Type B pancreatic cell (in vitro differentiated cells): ENCODE measurements at places on chromosomes 7 and 10.
A peak's percentile ranks its signal among the peaks of the same experiment; 100 is the strongest.

DNA sequence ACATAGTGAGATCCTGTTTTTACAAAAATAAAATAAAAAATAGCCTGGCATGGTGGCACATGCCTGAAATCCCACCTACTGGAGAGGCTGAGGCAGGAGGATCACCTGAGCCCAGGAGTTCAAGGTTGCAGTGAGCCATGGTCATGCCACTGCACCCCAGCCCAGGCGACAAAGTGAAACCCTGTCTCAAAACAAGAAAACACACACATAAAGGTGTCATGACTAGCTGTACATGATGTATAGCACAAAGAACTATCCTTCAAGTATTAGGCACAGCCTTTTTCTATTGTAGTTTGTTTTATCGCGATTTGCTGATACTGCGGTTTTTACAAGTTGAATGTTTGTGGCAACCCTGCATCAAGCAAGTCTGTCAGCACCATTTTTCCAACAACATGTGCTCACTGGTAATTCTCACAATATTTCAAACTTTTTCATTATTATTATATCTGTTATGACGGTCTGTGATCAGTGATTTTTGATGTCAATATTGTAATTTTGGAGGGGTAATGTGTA lies 11.5 kb upstream of the SNX13 start:
- no peak for DNase-seq
- H3K4me3 ChIP-seq = no peak overlapping the region
- no peaks in the 10 kb centered on the region for H3K4me1 ChIP-seq
- no peaks in the 10 kb centered on the region for H3K27me3 ChIP-seq
- no peaks in the 10 kb centered on the region for H3K36me3 ChIP-seq

GRCh38 chr7:129498021-129498420 lies 4.3 kb upstream of the SMKR1 start:
- H3K27me3 ChIP-seq = peaks cover 21% of the 10 kb centered on the region
- no peak overlapping the region for H3K27ac ChIP-seq
- no peak overlapping the region for H3K4me3 ChIP-seq
- H3K4me1 ChIP-seq = peaks cover 5% of the 10 kb centered on the region

DNA sequence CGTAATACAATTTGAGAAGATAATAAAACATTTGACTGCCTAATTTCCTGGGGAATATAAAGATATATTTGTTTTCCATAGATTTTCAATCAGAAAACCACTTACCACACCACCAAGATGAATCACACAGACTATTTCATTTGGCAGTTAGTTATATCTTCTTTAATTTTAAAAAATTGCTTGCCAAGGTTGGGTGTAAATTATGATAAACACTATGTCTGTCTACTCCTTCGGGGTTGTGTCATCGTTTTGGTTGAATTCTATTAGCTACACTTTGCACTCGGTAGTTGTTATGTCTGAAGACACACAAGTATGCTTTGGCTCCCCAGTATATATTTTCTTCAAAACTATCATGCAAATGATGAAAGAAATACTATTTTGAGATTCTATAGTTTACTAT lies 594.8 kb upstream of the SEMA3D start:
- no peak overlapping the region for H3K27ac ChIP-seq
- H3K4me1 ChIP-seq = no peaks in the 10 kb centered on the region
- no peaks in the 10 kb centered on the region for H3K27me3 ChIP-seq
- no peaks in the 10 kb centered on the region for H3K36me3 ChIP-seq
- DNase-seq = no peak
- no peak overlapping the region for H3K4me3 ChIP-seq

GRCh38 chr10:44922796-44923545 lies 11.8 kb downstream of the TMEM72 start:
- H3K27ac ChIP-seq = no peak overlapping the region
- DNase-seq = peak; percentile 34
- no peaks in the 10 kb centered on the region for H3K4me1 ChIP-seq
- no peak overlapping the region for H3K4me3 ChIP-seq
- no peaks in the 10 kb centered on the region for H3K27me3 ChIP-seq

DNA sequence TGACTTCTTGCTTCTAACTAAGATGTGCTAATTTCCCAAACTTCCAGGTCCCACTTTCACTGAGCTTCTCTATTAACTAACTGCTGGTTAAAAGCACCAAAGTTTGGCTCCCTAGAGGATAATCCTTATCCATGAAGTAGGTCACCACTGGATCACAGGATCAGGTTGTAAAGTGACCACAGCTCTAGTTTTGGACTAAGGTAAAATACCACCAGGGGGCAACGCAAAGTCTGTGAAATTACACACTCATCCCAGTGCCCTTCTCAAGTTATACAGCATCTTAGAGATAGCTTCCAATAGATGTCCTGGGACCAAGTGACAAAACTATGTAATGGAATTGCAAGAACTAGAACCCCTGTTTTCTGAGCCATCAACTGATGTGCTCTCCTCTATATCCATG lies 116.4 kb upstream of the ASAH2 start:
- no peak overlapping the region for H3K27ac ChIP-seq
- DNase-seq = no peak
- H3K36me3 ChIP-seq = peaks cover 7% of the 10 kb centered on the region
- no peak overlapping the region for H3K4me3 ChIP-seq
- no peaks in the 10 kb centered on the region for H3K27me3 ChIP-seq

DNA sequence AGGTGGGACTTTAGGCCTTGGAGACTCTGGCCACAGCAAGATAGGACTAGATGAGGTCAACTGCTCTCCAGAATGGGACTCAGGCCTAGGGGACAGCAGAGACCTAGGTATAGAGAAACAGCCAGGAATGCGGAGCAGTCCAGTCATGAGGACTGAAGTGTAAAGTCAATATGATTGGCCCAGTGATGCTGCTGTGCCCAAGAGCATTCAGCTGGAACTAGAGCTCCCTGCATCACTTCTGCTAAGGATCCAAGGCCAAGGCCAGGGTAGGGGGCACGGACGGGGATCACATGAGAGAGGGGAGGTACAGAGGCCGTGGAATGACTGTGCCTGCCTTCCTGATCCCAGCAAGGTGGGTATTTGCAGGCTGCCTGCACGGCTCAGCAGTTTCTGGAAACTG lies 237.9 kb downstream of the FRMD4A start:
- H3K36me3 ChIP-seq = no peaks in the 10 kb centered on the region
- H3K4me1 ChIP-seq = peaks cover 25% of the 10 kb centered on the region
- no peaks in the 10 kb centered on the region for H3K27me3 ChIP-seq

DNA sequence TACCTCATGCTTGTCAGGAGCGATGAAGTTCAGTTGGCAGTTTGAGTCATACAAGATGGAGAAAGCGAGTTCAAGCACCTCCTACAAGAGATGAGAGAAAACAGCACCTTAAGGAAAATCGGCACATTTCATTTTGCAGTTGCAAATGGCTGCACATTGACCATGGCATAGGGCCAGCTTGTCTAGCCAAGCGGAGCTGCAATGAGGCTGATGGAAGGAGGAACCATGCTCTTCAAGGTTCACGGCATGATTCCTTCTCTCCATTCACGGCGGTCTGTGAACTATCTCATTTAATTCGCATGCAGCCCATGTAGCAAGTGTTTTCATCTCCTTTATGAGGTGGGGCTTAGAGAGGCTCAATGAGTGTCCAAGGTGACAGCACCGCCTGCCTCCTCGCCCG lies 137.4 kb upstream of the AOAH start:
- peaks cover 3% of the 10 kb centered on the region for H3K27me3 ChIP-seq
- peaks cover 27% of the 10 kb centered on the region for H3K4me1 ChIP-seq
- no peak overlapping the region for H3K27ac ChIP-seq
- DNase-seq = no peak
- peaks cover 13% of the 10 kb centered on the region for H3K36me3 ChIP-seq

- H3K27me3 ChIP-seq = no peaks in the 10 kb centered on the region
- peaks cover 3% of the 10 kb centered on the region for H3K36me3 ChIP-seq
- H3K4me3 ChIP-seq = no peak overlapping the region
Observed at GRCh38 chr7:92797693-92798092, 38.7 kb downstream of the CDK6 start.

GRCh38 chr7:103821092-103821491 lies 168.4 kb downstream of the RELN start:
- H3K4me1 ChIP-seq = no peaks in the 10 kb centered on the region
- peaks cover 3% of the 10 kb centered on the region for H3K27me3 ChIP-seq
- H3K36me3 ChIP-seq = no peaks in the 10 kb centered on the region
- H3K27ac ChIP-seq = no peak overlapping the region
- no peak for DNase-seq

- H3K36me3 ChIP-seq = no peaks in the 10 kb centered on the region
- H3K4me3 ChIP-seq = no peak overlapping the region
- no peak overlapping the region for H3K27ac ChIP-seq
Observed at GRCh38 chr10:115988380-115988779, 284.6 kb downstream of the GFRA1 start.

DNA sequence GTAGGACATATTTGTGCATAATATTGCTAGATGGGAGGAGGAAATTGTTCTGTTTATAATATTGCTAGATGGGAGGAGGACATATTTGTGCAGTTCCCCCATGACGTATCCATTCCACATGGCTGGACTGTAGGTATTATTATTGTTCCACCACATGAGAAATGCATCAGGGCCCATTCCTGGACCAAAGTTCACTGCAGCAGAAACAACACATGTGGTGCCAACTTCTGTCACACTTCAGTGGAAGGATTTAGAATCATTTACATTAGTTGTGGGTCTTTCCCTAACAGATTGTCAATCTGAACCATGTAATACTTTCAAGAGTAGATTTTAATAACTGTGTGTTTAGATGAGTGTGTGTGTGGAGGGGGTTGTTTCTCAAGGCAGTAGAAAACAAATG lies 32.7 kb upstream of the MACC1 start:
- H3K36me3 ChIP-seq = no peaks in the 10 kb centered on the region
- no peaks in the 10 kb centered on the region for H3K27me3 ChIP-seq
- H3K27ac ChIP-seq = no peak overlapping the region

DNA sequence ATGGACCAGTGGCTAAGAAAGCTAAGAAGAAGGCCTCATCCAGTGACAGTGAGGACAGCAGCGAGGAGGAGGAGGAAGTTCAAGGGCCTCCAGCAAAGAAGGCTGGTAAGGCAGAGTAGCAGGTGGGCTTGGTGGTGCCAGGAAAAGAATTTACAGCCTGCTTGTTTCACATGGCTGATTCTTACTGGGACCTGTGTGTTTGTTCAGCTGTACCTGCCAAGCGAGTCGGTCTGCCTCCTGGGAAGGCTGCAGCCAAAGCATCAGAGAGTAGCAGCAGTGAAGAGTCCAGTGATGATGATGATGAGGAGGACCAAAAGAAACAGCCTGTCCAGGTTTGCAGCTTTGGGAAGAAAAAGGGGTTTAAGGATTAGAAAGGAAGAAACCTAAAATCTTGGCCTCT lies 5.0 kb downstream of the NOLC1 start:
- H3K4me3 ChIP-seq = no peak overlapping the region
- peaks cover 26% of the 10 kb centered on the region for H3K36me3 ChIP-seq
- H3K27me3 ChIP-seq = no peaks in the 10 kb centered on the region
- DNase-seq = no peak

- DNase-seq = no peak
- H3K4me1 ChIP-seq = no peaks in the 10 kb centered on the region
- peaks cover 5% of the 10 kb centered on the region for H3K36me3 ChIP-seq
- no peak overlapping the region for H3K27ac ChIP-seq
- H3K4me3 ChIP-seq = no peak overlapping the region
- no peaks in the 10 kb centered on the region for H3K27me3 ChIP-seq
Observed at GRCh38 chr7:45099891-45100760, 11.4 kb upstream of the NACAD start.

- no peak for DNase-seq
- no peaks in the 10 kb centered on the region for H3K27me3 ChIP-seq
- H3K4me1 ChIP-seq = no peaks in the 10 kb centered on the region
- H3K4me3 ChIP-seq = no peak overlapping the region
- peaks cover 3% of the 10 kb centered on the region for H3K36me3 ChIP-seq
Observed at GRCh38 chr7:57348646-57349269, 101.2 kb upstream of the ZNF716 start.

DNA sequence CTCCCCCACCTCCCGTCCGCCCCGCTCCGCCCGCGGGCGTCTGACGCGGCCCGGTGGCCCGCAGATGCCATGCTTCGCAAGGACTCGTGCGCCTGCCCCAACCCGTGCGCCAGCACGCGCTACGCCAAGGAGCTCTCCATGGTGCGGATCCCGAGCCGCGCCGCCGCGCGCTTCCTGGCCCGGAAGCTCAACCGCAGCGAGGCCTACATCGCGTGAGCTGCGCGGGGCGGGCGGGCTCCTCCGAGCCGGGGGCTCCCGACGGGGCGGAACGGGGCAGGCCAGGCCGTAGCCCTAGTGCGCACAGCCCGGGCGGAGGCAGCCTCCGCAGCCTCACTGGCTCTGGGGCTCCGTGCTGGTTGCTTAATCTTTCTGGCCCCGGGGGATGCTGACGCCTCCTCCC lies 2.8 kb downstream of the ASIC3 start:
- no peak overlapping the region for H3K4me3 ChIP-seq
- H3K27me3 ChIP-seq = peaks cover 20% of the 10 kb centered on the region
- H3K4me1 ChIP-seq = peaks cover 6% of the 10 kb centered on the region
- peaks cover 4% of the 10 kb centered on the region for H3K36me3 ChIP-seq
- H3K27ac ChIP-seq = no peak overlapping the region

DNA sequence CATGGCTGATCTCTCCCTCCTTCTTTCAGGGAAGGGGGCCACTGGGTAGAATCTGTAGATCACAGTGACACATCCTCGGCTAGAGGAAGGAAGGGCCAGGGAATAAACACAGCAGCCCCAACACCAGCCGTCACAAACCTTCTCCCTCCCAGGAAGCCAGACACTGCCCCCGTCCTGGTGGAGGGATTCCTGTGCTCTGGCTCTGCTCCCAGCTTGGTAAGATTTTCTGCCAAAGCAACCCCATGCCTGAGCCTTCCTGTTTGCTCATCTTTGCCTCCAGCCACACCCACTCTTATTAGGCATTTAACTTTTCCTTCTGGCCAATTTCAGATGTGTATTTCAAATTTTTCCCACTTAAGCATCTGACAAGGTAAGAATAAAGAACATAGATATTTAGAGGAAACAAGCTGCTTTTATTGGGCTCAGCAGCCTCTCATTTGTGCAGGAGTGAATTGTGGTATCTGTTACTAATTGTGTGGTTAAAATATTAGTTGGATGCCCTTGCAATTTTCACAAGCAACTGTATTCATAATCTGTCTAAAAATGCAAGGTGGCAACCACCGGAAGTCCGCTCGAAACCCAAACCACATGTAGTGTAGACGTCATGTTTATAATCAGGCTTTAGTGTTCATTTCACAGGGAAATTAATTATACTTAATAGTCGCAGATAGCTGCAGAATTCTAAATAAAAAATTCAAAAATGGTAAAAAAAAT lies 13.2 kb upstream of the NPS start:
- no peaks in the 10 kb centered on the region for H3K4me1 ChIP-seq
- no peak overlapping the region for H3K4me3 ChIP-seq
- H3K27ac ChIP-seq = no peak overlapping the region
- no peak for DNase-seq

- H3K27me3 ChIP-seq = peaks cover 43% of the 10 kb centered on the region
- no peak overlapping the region for H3K27ac ChIP-seq
- H3K36me3 ChIP-seq = no peaks in the 10 kb centered on the region
- no peak for DNase-seq
- H3K4me1 ChIP-seq = peaks cover 16% of the 10 kb centered on the region
- H3K4me3 ChIP-seq = no peak overlapping the region
Observed at GRCh38 chr7:37912756-37913155, 3.9 kb downstream of the SFRP4 start.

DNA sequence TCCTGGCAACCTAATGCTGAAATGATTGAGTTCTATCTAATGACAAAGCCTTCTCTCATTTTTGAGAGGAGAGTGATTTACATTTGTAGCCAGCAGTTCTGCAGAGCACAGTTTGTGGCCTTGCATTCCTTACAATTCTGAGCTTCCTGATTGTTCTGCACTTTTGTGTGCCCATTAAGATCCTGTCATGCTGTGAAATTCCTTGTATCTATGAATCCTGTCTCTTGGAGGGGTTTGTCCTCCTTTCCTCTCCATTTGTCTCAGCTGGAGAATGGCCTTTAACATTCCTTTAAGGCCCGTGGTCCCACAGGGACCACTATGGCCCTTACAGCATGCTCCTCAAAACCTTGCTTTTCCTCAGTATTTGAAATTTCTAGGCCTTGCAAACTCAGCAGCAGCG lies 10.4 kb downstream of the KLHL7 start:
- H3K4me3 ChIP-seq = no peak overlapping the region
- DNase-seq = no peak
- no peaks in the 10 kb centered on the region for H3K27me3 ChIP-seq
- peak overlapping the region; percentile 5 for H3K27ac ChIP-seq
